Activated CD8-positive, alpha-beta memory T cell treated with anti-CD3 and anti-CD28 coated beads, Interleukin-2, amount 10 ng/mL, durations not matched to agents 7 days and 5 days (primary cell): ENCODE measurements at places on chromosomes 7 and 10. TPM values are rescaled to one million over a fixed set of nuclear protein-coding genes. Genes with fewer than 3 reads are reported as not detected.
A peak's percentile ranks its signal among the peaks of the same experiment; 100 is the strongest.

- DNase-seq, result no peak
Observed at GRCh38 chr10:112950714-112951358, 789 bp downstream of the TCF7L2 start.

DNA sequence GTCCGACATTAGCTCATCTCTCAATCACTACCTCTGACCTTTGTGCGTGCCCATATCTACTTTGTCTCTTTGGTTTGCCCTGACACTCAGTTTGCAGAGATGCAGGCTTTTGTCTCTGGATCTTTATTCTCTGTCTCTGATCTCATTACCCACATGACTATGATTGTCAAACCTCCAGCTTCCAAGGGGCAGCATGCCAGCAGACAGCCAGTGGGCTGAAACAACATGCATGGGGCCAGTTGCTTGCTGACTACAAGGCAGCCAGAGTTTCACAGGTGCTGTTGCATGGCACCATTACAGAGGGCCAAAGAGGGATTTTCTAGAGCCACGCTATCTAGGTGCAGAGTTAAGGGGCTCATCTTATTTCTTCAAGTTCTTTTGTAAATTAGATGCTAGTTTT lies 146.2 kb downstream of the SPAG6 start:
- DNase-seq, result no peak

The UPF2 gene
- 37.2 TPM for total RNA-seq

DNA sequence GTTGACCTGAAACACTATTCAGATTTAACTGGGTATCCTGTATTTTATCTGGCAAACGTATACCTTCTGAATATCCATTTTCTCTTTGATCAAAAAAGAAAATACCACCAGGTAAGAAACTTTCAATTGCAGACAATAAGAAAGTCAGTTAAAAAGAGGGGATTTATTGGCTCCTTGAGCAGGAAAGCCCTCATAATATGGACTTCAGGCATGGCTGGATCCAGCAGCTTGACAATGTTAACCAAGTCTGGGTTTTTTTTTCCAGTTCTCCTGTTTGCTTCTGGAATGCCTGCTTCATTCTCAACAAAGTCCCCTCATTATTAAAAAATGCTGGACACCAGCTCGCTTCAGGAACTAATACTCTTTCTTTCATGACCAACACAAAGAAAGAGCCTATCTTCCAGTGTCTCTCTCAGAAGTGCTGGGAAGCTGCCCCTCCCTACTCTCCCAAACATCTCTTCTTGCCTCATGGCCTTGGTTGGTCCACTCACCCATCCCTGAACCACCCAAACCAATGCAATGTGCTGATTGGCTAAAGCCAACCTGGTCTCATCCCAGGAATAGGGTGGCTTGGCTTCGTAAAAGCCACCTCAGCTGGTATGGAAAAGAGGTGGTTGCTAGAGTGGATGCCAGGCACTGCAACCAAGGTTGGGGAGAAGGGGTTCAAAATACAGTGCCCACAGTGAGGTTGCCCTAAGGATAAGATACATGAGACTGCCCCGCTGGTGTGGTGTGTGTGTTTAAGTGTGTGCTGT lies 30.6 kb upstream of the WDFY4 start:
- DNase-seq, result no peak

The MSS51 gene
- 2.9 TPM for total RNA-seq

GRCh38 chr7:30914596-30914995 lies 2.9 kb downstream of the AQP1 start:
- DNase-seq, result no peak

DNA sequence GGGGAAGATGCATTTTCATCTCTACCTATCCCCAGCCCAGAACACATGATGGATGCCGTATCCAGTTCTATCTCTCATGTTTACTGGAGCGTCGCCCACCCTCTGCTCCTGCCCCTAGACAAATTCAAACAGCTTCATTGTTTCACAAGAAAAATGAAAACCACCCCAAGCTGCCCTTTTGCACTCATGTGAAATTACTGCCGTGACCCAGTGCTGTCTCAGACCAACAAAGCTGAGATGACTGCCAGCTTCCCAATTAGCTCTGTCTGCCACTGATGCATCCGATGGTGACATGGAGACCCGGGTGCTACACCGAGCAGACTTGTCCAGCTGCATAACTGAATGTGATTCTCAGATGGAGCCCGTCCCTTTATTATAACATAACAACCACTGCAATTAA lies 67.7 kb downstream of the FOXI2 start:
- no peak for DNase-seq

The NOLC1 gene
- 149 TPM for total RNA-seq

The PTPRZ1 gene
- not detected for total RNA-seq

The LRIT1 gene
- not detected for total RNA-seq

- peak; percentile 80 for DNase-seq
Observed at GRCh38 chr7:82677493-82677892, 233.9 kb upstream of the CACNA2D1 start.

DNA sequence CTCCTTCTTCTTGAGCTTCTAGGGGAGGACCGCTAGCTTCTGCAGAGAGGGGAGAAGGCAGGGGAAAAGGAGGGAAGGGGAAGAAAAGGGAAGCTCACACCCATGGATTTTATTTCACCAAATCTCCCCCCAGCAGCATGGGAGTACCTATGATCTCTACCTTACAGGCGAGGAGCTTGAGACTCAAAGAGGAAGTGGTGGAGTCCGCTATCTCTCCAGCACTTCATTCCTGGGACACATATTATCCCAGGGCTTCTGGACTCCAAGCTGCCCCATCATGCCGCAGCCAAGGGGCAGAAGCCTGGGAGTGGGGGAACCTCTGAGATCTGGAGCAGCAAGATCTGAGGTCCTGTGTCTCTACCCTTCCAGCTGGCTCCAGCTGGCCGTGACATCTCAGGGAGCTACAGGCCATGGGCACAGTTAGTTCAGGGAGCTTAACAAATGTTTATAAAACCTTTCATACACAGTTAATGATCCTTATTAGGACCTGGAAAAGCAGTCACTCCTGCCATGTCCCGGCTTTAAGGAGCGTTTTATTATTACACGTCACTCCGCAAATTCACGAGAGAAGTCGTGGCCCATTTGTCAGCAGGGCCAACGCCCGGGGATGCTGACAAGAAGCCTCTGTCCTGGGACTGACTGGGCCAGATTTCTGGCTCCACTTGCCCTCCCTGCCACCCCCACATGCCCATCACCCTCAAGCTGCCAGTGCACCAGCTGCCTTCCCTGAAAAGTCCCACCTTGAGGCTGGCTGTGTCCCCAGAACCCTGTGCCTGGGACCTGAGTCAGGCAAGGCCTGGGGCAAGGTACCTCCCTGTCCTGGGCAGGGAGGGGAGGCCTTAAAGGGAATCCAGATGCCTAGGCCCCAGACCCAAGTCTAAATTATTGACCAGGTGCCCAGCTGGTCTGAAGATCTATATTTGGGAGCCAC lies 132.1 kb upstream of the ZMIZ1 start:
- no peak for DNase-seq

The AKR1D1 gene
- total RNA-seq, result not detected

The IFIT1B gene
- not detected for total RNA-seq

DNA sequence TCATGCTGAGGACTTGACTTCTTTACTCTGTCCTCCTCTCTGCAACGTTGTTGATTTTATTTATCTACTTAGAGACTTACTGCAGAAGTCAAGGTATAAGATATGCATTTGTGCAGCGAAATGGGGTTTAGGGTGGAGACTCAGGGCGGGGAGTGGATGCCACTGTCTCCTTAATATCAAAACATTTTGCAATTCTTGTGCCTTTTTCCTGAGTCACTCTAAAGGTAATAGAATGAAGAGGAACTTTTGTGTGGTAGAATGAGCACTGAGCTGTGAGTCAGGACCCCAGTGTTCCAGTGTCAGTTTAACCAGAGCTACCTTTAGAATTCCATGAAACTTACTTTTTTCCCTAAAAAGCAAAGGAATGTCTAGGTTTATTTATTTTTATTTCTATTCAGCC lies 78.2 kb downstream of the VTI1A start:
- DNase-seq, result no peak

The DNAAF5 gene
- 22.3 TPM for total RNA-seq

- DNase-seq, result no peak
Observed at GRCh38 chr7:155555116-155555695, 8.8 kb upstream of the CNPY1 start.

GRCh38 chr10:32317795-32318357 lies 29.1 kb downstream of the EPC1 start:
- no peak for DNase-seq

- no peak for DNase-seq
Observed at GRCh38 chr7:85022064-85022697, 164.7 kb downstream of the SEMA3D start.

The DNAJC12 gene
- 8.8 TPM for total RNA-seq

The SKIDA1 gene
- total RNA-seq, result 0.29 TPM

GRCh38 chr10:6201516-6201975 lies 1.2 kb upstream of the PFKFB3 start:
- DNase-seq, result peak; percentile 94

The CCDC3 gene
- total RNA-seq, result 0.12 TPM

GRCh38 chr7:139972029-139972428 lies 90.7 kb downstream of the PARP12 start:
- DNase-seq, result no peak

DNA sequence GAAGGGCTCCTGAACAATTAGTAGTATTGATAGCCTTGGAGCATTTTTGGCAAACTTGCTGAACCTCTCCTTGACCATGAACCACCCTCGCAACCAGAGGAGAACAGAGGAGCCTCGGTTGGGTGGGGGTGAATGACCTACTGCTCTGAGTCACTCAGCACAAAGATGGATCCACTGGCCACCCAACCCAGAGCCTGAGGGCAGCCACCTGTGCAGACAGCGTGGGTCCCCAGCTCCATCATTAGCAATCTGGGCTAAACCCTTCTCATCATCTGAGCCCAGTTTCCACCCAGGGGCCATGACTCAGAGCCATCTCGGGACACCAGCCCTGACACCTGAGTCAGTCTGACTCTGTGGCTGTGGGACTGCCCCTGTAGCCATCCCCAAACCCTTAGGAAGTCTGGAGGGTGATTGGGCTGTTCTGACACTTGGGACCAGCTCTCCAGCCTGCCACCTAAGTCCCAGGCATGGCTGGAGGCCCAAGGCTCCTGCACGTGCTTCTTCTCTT lies 171.8 kb upstream of the GPR26 start:
- DNase-seq, result no peak

The CYP26C1 gene
- 0.18 TPM for total RNA-seq

The CNPY1 gene
- total RNA-seq, result not detected

DNA sequence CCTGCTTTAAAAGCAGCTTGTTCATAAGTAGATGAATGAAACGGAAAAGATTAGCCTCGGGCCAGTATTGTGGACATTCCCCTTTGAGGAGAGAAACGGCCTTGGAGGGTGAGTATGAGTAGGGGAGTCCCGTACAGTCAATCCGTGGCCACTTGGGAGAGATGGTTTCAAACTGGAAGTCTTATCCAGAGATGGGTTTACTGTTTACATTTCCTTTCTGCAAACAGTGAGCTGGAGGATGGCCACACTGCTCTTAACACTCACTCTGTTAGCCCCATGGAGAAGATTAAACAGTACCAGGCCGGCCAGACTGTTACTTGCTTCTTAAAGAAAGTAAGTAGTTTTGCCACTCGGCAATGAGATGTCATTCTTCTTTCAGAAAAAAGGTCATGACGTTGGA lies 20.3 kb downstream of the CALHM2 start:
- no peak for DNase-seq

GRCh38 chr7:78057571-78057970 lies 259.0 kb downstream of the PHTF2 start:
- DNase-seq, result no peak
